ENCODE measurements at places on chromosomes 4 and X.

DNA sequence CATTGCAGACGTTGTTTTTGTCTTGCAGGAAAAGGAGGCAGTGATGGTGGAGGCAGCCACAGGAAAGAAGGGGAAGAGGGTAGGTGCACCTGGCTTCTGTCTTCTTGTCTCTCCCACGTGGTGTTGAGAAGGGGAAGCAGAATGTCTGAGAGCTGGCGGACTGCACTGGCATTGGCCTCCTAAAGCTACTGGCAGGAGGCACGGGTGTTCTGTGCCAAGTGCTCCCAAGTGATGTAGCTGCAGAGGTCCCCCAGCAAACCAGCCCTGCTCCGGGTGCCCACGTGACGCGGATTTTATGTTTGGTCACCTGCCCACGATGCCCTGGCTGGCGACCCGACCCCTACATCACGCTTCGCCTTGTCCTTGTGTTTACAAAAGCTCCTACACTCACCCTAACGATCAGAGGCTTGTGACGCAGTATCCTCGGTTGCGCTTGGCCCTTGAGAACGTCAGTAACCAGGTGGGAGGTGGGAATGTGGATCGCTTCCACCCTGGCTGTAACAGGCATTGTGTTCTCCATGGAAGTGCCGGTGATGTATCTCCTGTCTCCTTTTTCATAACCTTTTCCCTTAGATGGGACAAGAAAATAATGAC lies 28.5 kb upstream of the XG start:
- no peak for DNase-seq

GRCh38 chr4:11475871-11476270 lies 47.2 kb upstream of the HS3ST1 start:
- DNase-seq, result no peak

- DNase-seq, result no peak
Observed at GRCh38 chr4:3657902-3658529, 108.2 kb upstream of the ADRA2C start.

DNA sequence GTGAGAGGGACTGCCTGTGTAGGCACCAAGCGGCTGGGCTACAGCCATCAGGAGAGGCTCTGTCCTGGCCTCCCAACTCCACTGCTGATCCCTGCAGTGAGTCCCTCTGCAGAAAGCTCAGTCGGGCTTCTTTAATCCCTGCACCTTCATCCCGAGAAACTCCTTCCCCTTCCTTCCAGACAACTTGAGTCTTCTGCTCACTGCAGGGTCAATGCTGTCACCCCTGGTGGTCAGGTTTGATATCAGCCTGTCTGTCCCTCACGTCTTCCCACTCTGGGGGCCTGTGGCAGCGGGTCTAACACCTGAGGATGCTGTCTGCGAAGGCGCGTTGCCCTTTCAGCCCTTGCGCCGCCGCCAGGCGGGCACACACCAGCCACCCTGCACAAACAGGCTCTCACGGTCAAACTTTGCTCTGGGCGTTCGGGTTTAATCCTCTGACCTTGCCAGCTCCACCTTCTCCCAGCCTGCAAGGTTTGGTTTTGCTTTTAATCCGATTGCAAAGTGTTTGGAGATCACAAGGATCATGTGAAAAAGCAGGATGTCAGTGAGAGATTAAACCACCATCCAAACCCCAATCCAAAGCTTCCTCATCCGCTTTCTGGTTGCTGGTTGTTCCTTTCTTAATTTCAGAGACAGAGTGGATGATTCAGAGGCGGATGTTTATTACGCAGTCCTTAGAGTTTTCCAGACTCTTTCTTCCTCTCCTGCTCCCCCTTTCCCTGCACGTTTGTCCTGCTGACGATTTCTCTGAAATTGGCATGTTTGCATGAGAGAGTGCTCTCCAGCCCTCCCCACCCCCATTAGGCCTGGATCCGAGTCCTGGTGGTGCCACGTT lies 74.8 kb upstream of the SLC34A2 start:
- no peak for DNase-seq

GRCh38 chr4:184702114-184702513 lies 31.8 kb downstream of the CENPU start:
- DNase-seq, result no peak

DNA sequence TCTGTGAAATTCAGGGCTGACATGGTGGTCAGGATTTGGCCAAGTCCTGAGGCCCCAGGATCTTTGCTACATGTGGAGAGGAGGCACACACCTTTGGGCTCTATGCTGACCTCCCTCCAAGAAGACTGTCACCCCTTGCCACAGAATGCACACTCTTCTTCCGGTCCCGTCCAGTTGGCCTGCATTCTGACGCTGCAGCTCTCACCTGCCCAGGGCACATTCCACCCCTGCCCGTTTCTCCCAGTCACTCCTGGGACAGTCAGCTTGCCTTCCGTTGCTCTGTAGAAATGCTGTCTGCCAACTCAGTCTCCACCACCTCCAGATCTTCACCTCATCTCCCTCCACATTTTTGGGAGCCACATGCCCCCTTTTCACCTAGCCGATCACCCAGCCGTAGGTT lies 76.7 kb downstream of the SHROOM2 start:
- DNase-seq, result no peak

DNA sequence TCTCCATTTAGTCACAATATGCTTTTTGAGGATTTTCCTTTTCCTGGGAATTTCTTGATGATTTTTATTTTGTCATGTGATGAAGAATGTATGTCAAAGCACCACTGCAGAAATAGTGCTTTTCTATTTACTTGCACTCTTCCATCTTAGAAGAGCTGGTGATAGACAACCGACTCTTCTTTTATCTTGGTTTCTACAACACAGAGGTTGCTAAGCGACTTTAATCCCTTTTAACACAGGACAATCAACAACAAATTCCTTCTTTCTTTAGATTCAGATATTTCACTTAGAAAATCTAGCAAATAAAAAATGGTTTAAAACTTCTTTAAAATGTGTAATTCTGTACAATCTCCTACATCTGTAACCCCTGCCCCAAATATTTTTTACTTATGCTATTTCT lies 34.6 kb downstream of the TET2 start:
- no peak for DNase-seq

- DNase-seq, result no peak
Observed at GRCh38 chr4:40865696-40866095, 115.9 kb downstream of the NSUN7 start.

DNA sequence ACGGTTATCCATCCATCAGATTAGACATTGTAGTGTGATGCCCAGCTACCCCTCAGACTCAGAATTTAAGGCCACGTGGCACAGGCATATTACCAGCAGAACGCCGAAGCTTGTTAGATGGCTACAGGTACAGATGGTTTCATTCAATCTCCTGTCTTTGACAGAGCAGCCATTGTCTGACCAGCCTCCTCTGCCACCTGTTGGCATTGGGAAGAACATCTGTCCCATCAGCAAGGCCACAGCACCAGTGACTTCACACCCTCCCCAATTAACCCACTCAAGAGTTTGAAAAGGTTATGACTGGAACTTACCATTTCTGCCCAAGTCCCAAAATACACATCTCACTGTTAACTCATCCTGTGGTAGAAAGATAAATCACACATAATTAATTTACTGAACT lies 22.0 kb upstream of the PHKA2 start:
- peak; percentile 7 for DNase-seq

DNA sequence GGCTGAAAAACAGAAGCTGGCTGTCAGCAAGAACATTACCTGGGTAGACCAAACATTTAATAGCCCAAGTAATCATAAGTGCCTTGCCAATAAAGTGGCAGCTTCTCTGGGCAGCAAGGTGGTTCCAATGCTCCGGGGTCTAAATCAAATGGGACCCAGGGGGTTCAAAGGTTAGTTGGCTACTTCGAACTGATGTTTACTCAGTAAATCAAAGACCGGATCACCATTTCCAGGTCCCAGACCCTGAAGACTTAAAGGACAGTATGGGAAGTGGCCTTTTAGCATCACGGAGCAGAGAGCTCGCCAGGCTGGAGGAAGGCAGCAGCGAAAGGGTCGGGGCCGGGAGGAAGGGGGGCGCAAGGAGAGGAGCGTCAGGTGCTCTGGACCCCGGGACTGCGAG lies 1.0 kb downstream of the SH3KBP1 start:
- no peak for DNase-seq

DNA sequence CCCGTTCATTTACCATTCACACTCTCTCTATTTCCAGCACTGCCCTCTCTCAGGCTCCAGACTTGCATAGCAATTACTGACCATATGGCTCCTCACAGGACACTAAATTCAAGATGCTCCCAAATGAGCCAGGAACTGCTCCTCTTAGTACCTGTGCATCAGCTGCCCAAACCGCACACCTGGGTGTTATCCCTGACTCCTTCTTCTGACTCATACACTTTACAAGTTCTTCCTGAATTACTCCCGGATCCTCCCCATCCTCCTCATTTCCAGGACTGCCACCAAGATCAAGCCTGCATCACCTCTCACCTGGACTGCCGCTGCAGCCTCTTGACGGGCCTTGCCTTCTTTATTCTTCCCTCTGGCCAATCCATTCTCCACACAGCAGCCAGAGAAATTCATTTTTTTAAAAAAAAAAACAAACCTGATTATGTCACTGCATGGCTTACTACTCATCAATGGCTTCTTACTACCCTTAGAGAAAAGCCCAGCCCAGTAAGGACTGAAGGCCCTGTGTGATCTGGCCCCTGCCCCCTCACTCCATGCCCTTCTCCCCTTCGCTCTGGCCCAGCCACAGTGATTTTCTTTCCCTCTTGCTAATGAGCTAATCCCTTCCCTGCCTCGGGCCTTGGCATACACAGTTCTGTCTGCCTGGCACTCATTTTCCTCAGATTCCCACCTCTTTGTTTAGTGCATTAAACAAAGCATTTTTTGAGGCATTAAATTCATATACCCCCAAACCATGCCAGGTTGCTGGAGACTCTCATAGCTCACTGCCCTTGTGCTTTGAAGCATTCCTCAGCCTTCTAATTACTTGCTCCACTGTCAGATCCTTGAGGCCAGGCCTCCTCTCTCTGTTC lies 92.0 kb downstream of the PDGFRA start:
- no peak for DNase-seq

DNA sequence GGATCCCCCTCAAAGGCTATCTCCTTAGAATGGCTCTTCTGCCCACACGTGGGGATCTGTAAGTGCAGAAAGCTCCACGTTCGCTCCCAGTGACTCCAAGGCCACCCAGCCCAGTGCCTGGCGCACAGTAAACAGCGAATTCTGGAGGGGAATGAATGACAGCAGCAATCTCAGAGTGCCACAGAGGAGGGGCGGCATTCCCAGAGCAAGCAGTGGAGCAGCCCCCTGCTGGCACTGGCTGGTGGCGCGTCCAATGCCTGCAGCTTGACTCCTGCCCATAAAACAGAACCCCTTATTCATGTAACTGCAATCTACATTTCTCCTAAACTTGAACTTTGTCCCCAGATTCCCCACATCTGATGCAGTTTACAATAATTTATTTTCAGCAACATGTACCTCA lies 6.9 kb upstream of the HELT start:
- DNase-seq, result peak; percentile 36

GRCh38 chr4:128810331-128810870 lies 901 bp downstream of the JADE1 start:
- peak; percentile 39 for DNase-seq

DNA sequence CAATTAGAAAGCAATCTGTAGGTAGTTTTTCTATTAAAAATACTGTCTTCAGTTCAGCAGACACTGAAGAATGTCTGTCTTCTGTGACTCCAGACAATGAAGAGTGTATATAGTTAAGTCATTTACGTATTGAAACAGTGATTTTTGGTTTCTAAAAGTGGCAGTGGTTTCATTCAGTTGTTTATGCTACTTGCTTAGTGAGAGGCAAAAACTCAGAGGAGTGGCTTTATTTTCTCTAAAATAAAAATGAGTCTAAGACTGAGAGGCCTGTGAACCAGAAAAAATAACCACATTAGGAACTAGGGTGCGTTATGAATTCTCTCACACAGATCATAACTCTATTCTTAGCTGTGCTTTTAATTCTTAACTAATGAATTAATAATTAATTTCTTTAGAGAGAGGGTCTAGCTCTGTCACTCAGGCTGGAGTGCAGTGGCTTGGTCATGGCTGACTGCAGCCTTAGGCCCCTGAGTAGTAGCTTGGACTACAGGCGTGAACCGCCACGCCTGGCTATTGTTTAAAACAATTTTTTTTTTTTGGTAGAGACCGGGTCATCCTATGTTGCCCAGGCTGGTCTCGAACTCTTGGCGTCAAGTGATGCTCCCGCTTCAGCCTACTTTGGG lies 31.4 kb downstream of the FREM3 start:
- no peak for DNase-seq

DNA sequence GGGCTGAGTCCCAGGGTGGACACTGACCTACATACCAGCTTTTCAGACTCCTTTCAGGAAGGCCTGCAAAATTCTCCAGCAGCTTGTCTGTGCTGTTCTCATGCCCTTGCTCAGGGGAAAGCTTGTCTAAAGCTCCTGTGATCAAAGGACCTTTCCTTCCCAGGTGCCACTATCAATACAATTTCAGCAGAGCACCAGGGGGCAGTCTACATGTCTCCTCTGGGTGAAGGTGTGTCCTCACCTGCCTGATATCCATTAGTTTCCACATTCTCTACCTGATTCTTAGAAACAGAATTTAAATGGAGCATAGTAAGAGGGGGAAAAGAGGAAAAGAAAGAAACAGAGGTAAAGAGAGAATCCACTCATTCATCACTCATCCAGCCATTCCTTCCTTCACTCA lies 114.2 kb downstream of the PPARGC1A start:
- DNase-seq, result no peak

DNA sequence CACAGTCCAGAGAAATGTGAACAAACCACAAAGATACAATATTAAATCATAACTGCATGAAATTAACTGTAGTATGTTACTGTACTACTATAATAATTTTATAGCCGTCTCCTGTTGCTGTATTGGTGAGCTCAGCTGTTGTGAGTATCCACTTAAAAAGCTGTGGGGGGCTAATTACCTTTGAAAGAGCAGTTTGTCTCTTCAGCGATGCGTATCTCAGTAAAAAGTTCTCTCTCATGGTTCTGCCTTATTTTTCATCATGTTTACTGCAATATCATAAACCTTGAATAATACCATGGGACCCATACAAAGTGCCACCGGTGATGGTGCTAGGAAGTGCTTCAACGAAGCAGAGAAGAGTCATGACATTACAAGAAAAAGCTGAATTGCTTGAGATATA lies 8.4 kb upstream of the MSMO1 start:
- no peak for DNase-seq

GRCh38 chrX:39602195-39602594 lies 495.6 kb downstream of the BCOR start:
- no peak for DNase-seq

DNA sequence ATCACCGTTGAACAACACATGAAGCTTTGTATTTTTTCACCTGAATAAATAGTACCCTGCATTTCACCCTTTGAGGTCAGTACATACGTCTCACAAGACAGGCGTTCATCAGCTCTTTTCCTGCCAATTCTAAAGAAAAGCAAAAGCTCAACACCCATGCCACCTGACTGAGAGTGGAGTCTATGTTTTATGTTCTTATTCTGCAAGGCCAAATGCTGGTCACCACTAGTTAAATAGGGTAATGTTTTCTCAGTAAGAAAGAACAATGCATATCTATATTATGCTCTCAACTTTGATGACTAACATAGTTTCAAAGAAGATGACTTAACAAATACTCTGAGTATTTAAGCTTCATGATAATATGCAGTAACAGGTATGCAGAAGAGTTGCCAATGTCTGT lies 336.3 kb upstream of the BMP3 start:
- no peak for DNase-seq

GRCh38 chrX:106484233-106484632 lies 127.5 kb upstream of the RADX start:
- DNase-seq, result peak; percentile 6

GRCh38 chr4:163137581-163137980 lies 29.1 kb downstream of the NAF1 start:
- DNase-seq, result no peak

Data from CD4-positive, alpha-beta T cell treated with Interleukin-17A for 4 hours (primary cell).